ENCODE measurements at places on chromosomes 2 and 18.

DNA sequence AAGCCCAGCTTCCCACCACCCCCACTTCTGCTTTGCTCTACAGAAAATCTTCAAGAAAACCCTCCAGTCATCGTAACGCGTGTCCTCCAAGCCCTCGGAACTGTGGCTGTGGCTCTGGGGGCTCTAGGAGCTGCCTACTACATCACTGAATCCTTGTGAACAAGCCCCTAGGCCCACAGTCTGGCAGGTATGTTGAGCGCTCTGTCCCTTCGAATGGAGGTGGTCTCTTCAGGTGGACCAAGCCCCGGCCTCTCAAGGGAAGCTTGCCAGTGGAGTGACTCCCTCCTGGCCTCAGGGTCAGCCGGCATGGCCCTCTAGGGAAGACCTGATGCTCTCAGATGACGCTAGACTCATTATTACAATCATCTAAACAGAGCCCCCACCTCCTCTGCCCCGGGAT is 6.7 kb downstream of the SPATA3 start:
- DNase-seq = no peak

DNA sequence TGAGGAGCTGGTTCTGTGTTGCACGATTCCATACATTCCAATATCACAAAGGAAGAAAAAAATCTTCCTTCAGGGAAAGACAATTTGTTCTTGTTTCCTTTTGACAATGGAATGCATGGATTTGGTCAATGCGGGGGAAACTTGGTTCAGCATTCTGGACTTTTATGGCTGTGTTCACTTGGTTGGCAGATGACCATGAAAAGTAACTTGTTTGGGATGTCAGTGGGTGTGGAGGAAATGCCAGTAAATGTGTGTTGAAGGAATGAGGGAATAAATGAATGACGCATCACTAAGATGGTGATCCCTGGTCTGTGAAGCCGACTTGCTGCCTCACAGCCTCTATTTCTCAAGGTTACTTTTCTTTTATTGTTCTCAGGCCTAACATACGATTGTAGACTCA is 53.7 kb downstream of the THUMPD2 start:
- no peak for DNase-seq

DNA sequence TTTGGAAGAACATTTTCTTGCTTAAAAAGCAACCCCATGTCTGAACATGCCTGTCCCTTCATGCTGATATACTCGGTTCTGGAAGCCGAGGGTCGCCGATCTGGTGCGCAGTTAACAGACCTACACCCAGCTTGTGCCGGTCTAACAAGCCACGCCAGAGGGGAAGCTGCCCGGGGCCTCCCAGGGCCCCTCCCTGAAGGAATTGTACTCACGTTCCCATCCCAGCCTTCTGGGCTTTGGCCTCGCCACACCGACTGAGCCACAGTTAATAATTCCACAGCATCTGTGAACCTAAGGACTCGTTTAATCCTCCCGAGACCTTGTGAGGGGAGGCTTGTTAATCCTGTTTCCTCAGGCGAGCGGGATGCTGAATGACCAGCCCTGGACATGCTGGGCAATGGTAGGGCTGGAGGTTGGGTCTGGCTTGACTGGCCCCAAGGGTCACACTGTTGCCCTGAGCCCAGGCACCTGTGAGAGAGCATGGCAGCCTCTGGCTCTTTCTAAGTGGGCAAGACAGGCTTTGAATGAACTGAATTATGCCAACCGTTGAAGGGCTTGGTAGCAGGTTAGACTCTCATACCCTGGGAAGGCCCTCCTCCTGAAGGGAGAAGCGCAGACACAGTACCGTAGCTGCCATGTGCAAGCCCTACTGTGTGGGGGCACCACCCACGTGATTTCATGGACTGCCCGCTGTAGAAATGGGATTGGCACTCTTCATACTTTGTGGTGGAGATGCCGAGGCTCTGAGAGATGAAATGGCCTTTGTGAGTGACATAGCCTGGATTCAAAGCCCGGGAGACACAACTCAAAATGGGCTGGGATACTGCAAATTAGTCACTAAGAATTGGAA is 27.9 kb upstream of the ODC1 start:
- no peak for DNase-seq

GRCh38 chr2:223532712-223533111 is 69.4 kb downstream of the SCG2 start:
- DNase-seq = no peak

DNA sequence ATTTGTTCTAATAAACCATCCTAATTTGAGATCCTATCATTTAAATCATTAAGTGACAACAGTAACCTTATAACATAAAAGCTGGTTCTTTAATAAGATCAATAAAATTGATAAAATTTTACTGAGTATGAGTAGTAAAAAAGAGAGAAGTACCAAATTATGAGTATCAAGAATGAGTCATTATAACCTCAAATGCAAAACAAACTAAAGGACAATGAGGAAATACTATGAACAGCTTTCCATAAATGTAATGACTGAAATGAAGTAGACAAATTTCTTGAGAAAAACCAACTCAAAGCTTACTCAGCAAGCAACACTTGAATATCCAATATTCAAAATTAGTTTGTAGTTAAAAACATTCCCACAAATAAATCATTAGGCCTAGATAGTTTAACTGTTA is 433.0 kb downstream of the ZEB2 start:
- DNase-seq = no peak

DNA sequence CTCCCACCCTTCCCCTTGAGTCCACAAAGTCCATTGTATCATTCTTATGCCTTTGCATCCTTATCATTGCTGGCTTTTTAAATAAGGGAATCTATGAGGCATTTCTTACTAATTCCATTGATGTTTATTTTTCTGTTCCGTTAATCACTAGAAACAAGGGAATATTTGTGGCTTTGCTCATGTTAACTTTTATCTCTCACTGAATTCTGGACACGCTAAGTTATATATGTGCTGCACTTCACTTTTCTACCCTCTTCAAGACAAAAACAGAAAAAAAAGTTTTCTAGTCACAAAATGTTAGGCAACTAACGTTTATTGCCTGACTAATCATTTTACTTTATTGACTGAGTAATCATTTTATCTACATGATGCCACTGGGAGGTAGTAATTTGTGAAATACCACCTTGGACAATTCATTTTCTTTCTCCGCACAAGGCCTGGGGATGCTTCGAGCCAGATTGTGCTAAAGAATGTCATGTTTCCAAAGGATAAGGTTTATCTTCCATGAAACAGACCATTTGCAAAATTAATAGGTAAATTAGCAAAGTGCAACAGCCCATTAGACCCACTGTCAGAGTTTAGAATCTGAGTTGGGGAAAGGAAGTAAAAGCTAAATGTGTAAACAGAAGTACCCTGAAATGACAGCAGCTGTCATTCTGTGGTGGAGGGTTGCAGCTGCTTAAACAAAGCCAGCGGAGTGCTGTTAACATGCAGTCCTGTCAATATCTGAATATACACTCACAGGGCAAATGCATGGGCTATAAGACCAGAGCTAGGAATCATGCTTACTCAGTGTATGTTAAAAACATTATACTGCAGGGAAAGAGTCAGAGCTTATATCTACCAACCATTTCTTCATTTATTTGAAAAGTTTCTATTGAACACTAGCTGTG is 658.7 kb downstream of the CNTNAP5 start:
- DNase-seq = no peak

- DNase-seq = peak; percentile 41
These were observed 31.9 kb upstream of the CASP8 start for GRCh38 chr2:201228271-201228911.

- DNase-seq = no peak
These were observed 94.6 kb downstream of the PTGR3 start for GRCh38 chr18:75114231-75114764.

DNA sequence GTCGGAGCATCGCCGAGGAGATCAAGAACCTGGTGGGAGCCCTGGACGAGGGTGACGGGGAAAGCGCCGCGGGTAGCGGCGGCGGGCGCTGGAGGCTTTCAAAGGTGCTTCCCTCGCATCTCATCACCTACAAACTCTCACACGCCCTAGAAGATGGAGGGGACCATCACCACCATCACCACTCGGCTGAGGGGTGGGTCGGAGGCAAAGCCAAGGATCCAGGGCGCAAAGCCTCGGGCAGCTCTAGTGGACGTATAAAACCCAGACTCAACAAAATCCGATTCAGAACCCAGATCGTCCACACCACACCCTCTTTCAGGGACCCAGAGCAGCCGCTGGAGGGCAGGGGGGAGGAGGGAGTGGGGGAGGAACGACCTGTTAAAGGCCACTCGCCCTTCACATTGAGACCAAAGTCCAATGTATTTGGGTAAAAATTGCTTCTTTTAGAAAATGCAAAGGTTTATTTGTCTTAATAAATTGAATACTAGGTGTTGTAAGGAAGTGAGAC is 1.5 kb downstream of the SOWAHC start:
- no peak for DNase-seq

DNA sequence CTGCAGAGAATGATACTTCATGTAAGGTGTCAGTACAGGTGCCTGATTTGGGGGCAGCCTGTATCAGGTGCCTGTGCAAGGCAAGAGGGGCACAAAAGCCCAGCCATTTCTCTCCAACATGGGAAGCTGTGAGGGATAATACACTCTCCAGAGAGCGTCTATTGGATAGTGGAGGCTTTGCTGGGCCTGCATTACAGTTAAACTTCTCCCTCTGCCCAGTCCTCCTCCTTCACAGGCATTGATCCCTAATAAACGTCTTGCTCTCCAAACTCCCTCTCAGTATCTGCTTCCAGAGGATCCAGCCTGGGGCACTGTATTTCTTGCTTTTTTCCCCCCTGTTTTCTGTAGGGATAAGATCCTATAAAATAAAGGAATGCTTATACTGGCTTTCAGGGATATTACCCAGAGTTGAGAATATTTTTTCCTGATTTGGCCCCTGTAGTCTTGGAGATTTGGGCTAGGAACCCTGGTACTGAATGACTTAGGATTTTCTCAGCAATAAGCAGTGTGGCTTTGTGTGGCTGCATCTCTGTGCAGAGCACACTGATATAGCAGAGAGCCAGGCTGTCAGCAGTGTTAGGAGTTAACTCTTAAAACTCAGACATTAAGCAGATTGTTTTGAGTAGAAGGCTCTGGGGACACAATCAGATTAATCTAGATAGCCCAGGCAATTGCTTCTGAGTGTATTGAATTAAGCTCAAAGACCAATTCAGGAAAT is 330.6 kb downstream of the CYRIA start:
- no peak for DNase-seq

- no peak for DNase-seq
These were observed 677.7 kb upstream of the CDH7 start for GRCh38 chr18:65073060-65073550.

DNA sequence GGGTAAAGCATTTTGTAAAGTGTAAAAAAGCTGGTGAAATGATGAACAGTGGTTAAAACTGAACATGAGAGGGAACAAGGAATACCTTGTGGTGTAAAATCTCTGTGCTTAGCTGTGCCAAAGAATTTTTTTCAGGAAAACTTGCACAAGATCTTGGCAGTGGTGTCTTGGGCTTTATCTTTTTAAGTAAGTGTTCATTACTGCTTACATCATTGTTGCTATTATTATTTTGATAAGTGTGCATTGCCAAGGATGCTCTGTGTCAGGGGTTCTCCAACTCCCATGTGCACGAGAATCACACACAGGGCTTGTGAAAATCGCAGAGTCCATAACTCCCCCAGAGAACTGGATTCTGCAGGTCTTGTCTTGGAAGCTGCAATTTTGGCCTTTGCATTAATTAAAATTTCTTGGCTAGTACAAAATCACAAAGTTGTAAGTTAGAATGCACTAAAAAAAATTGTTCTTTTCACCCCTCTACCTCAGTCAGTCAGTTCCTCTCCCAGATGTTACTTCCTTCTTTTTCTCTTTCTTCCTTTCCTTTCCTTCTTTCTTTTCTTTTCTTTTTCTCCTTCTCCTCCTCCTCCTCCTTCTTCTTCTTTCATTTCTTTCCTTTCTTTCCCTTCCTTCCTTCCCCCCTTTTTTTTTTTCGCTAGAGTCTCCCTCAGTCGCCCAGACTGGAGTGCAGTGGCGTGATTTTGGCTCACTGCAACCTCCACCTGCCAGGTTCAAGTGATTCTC is 37.8 kb downstream of the GATA6 start:
- DNase-seq = no peak

- no peak for DNase-seq
These were observed 98.0 kb downstream of the EVA1A start for GRCh38 chr2:75462721-75463120.

DNA sequence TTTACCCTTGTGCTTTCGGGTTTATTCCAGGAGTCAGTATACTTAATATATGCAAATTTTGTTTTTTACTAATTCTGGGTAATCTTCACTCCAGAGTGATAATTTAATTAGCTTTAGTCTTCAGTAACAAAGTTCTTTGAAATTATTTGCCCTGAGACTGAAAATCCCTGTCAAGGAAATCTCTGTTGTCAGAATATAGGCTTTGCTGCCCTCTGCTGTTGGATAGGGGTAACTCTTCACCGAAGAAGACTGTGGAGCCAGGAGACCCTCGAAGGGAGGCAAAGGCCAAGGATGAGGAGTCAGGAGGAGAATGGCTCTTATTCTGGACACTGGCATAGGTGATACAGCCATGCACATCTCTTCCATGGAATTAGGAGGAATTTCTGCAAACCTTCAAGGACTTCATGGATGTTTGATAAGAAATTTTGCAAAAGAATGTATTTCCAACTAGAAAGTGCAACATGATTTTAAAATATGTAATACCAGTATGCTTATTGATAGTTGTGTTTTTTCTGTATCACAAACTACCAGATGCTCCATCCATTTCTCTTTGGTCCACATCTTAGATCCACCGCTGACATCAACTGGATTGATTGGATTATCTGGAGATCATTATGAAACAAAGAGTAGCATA is 182.3 kb downstream of the RDH14 start:
- peak; percentile 19 for DNase-seq

DNA sequence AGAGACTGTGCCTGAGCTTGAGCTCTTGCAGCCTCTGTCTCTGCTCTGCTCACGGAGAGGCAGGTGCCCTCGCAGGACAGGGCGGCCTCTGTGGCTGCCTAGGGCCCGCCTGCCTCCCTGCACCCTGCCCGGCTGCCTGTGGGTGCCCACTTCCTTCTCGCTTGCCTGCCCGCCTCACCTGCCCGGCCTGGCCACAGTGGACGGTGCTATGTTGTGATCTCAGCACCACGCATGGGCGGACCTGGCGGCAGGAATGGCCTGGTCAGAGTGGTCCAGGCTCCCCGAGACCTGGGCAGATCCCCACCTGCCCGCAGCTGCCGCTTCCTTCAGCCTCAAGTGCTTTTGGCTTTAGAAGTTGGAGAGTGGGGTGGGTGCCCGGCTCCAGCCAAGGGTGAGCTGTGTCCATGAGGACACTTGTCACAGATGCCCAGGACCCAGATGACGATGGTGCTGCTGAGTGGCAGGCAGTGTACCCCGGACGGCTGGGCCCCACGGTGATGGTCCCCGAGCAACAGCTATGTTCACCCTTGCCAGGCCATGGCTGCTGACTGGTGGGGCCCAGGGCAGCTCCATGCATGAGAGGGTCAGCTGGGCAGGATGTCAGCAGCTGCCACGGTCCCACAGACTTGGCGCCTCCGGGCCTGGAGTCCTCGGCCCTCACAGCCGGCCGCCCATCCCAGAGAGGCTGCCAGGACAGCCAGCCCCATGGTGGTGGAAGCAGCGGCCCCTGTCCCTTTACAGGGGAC is 25.3 kb downstream of the RTP5 start:
- no peak for DNase-seq

- no peak for DNase-seq
These were observed 129.1 kb upstream of the SMAD2 start for GRCh38 chr18:48059455-48060010.

GRCh38 chr2:4962419-4962818 is 729.8 kb upstream of the SOX11 start:
- no peak for DNase-seq
